EH (cell line): ENCODE measurements at places on chromosomes 7 and 10.

- DNase-seq = peak; percentile 29
These were observed 6.6 kb downstream of the DMBT1 start for GRCh38 chr10:122567056-122567660.

GRCh38 chr10:15027741-15028140 lies 16.0 kb upstream of the OLAH start:
- peak; percentile 7 for DNase-seq

- DNase-seq = no peak
These were observed 2.9 kb downstream of the GPR158 start for GRCh38 chr10:25177754-25178135.

- DNase-seq = peak; percentile 71
These were observed 293.7 kb downstream of the FZD1 start for GRCh38 chr7:91557789-91558404.

DNA sequence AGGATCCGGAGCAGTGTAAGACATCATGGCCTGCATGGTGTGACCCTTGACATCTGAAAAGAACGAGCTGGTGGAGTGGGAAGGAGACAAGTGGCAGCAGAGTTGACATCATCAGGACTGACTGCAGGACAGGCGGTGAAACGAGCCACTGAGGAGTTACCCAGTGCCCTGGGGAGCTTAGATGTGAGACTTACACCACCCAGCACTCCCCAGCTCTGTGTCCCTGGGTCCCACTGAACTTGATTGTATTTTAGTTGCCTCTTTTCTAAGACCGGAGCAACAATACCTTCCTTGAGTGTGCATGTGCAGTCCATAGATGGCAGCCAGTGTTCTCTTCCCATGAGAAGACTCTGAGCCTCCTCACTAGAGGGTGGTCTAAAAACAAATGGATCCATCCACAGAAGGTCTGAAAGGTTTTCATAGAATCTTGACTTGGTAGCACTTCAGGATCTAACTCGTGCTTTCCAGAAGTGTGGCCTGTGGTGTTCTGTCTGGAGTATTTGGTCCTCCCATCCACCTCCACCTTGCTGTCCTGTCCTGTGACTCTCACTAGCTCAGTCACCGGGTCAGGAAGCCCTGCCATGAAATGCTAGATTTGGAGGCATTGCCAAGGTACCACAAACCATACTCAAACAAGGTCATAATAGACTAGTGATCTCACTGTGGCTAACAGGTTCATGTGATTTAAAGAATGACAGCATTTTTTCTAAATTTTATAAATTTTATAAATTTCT lies 59.0 kb downstream of the IKZF1 start:
- no peak for DNase-seq

- no peak for DNase-seq
These were observed 20.2 kb downstream of the ZMIZ2 start for GRCh38 chr7:44768628-44769371.
